Stimulated activated CD8-positive, alpha-beta memory T cell treated with anti-CD3 and anti-CD28 coated beads, Interleukin-15, amount 100 ng/mL, for 4 hours (primary cell): ENCODE measurements at places on chromosomes 12 and 14.

DNA sequence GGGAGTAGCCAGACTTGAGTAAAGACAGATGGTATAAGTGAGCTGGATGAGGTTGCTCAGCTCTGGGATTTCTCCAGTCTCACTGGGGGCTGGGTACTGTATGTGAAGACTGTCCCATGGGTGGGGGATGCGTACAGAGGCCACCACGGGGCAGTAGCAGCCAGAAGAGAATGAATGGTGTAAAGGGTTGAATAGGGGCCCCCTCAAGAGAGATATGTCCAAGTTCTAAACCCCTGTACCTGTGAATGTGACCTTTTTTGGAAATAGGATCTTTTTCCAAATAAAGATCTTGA, 21.8 kb upstream of the BCDIN3D start:
- no peak for DNase-seq

- no peak for DNase-seq
Measured at GRCh38 chr14:104334424-104335161, 196.2 kb downstream of the KIF26A start.

DNA sequence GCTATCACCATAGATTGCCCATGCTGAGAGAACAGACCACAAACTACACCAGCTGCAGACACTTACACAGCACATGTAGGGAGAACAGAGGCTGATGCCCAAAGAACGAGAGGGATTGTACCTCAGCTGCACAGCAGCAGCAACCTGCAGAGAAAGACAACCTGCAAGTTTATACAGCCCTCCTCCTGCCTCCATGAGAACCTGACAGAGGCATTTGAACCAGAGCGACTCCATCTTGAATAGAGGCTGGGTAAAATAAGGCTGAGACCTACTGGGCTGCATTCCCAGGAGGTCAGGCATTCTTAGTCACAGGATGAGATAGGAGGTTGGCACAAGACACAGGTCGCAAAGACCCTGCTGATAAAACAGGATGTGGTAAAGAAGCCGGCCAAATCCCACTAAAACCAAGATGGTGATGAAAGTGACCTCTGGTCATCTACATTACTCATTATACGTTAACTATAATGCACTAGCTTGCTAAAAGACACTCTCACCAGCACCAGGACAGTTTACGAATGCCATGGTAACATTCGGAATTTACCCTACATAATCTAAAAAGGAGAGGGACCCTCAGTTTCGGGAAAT, 262.4 kb upstream of the HMGA2 start:
- DNase-seq: no peak

GRCh38 chr12:112988224-112988623, 9.9 kb downstream of the OAS2 start:
- no peak for DNase-seq

DNA sequence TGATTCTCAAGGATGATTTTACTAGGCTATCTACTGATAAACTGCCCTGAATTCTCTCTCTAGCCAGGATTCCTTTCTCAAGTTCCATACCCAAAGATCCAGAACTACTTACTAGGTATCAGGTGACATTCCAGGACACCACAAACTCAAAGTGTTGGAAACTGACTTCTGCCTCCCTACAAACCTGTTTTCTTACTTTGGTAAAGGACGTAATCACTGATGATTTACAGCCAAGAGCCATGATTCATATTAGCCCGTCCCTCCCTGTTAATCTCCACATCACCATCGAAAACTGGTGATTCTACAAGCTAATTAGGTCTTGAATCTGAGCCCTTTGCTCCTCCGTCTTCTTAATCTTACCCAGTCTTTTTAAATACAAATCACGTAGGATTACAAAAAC, 1.0 kb upstream of the ATG14 start:
- DNase-seq: no peak

- no peak for DNase-seq
Measured at GRCh38 chr14:95549656-95550585, 15.1 kb downstream of the GLRX5 start.

GRCh38 chr12:64407342-64408223, 3.4 kb downstream of the XPOT start:
- no peak for DNase-seq

- no peak for DNase-seq
Measured at GRCh38 chr12:64577046-64577445, 33.2 kb upstream of the RASSF3 start.

DNA sequence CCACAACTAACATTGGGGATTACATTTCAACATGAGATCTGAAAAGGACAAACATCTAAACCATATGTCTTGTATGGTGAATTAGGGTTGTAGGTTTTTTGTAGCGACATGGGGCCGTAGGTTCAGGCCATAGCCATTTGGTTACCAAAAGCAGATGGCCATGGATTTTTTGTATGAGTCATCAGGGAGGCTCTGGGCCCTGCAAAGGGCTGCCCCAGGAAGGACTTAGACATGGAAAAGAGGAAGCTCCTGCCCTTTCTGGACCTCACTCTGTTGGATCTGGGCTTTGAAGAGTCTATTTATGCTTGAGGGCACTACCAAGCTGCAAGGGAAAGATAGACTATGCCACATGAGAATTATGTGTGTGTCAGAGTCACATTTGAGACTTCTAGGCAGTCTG, 89.3 kb upstream of the DHRS4 start:
- no peak for DNase-seq

DNA sequence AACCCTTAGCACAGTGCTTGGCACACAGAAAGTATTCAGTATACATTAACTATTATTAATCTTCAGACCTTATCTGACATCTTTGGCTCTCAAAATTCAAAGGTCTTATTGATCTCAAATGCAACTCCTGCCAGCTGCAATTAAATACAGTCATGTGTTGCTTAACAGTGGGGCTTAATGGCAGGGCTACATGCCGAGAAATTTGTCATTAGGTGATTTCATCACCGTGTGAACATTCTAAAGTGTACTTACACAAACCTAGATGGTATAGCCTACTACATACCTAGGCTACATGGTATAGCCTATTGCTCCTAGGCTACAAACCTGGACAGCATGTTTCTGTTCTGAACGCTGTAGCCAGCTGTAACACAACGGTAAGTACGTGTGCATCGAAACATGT, 156.3 kb upstream of the TMCC3 start:
- no peak for DNase-seq

GRCh38 chr12:48768147-48768546, 20.7 kb downstream of the ADCY6 start:
- no peak for DNase-seq

- DNase-seq: no peak
Measured at GRCh38 chr12:16607906-16608775, 2.2 kb upstream of the LMO3 start.

DNA sequence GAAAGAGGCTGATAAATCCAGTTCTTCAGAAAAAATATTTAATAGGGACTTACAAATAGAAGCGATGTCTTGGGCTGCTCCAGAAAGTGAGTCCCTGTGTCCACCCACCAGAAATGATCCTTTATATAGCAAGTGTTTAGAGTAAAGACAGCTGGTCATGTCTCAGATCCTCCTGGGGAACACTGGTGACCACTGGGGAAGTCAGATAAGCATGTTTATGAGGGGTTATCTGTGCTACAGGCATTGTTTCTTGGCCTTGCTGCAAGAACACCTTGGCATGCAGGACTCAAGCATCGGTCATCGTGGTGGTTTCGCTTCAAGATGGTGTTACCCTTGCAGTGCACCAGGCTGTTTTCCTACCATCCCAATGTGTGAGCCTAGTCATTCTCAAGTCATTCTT, 27.2 kb downstream of the CPM start:
- DNase-seq: no peak

- DNase-seq: no peak
Measured at GRCh38 chr14:101947577-101947903, 16.8 kb upstream of the DYNC1H1 start.

- DNase-seq: no peak
Measured at GRCh38 chr14:89828471-89829165, 125.9 kb downstream of the EFCAB11 start.

- no peak for DNase-seq
Measured at GRCh38 chr14:100827101-100828021, 1.4 kb downstream of the MEG3 start.

GRCh38 chr14:104925855-104926609, 1.4 kb downstream of the PLD4 start:
- no peak for DNase-seq

DNA sequence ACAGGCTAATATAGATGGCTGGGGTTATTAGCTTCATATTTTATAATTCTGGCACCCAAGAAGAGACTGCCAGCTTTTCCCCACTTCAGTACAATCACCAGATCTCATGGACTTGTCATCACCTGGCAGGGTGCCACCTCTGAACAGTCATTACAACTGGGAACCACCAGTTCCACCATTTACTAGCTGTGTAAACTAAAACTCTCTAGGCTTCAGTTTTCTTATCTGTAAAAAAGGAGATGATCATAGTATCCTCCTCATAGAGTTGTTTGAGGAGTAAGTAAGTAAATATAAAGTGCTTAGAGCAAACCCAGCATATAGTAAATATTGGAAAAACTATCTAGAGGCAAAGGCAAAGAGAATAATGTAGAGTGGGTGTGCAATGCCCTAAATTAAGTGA, 19.3 kb downstream of the CPNE8 start:
- no peak for DNase-seq

DNA sequence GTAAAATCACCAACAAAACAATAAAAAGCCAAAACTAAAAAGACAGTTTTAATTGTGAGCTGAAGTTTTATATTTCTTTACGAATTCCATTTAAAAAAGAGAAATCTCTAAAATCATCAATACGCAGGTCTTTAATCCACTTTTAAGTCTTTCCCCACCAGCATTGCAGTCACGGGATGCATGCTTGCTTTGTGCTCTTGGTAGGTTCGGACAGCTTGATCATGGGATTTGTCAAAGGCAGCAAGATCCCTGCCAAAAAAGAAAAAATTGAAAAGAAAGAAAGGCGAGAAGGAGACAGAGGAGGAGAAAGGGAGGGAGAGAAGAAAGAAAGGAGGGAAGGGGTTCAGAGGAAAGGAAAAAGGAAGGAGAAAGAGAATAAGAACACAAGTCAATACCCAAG, 4.7 kb upstream of the HAL start:
- DNase-seq: no peak
